Stimulated activated CD4-positive, alpha-beta T cell treated with anti-CD3 and anti-CD28 coated beads, Interleukin-2, amount 100 ng/mL, for 48 hours (primary cell): ENCODE measurements at places on chromosomes 2 and 18.

DNA sequence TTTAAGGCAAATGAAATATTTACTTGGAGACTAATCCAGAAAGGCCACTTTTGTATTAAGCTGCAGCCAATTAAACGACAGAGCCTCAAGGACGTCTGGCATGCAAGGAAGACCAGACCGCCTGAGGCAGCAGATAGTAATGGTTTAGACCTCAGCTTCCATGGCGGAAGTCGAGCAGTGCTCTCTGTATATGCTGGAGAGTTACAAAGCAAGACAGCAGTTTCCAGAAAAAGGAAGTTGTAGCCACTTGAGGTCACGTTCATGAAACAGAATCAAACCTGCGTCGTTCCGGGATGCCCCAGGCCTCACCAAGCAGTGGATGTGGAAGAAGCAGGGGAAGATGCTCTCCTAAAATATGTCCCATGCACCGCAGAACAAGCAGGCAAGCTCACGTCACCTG, 142.0 kb downstream of the PTGR3 start:
- no peak for DNase-seq

DNA sequence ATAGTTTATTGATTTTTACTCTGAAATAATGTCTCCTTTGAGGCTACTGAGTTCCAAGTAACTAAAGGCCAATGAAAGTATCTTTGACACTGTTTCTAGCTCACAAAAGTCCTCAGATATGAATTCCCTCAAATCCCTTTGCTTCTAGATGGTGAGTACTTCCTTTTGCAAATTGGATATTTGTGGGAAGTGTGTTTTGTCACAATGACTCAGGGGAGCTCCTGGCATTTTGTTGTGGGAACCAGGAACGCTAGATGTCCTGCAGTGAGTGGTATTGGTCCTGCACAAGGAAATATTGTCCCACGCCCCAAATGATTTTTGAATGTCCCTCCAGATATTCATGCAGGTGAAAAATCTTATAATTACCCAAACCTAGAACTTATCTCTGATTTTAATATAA, 24.3 kb downstream of the TACR1 start:
- DNase-seq: no peak

DNA sequence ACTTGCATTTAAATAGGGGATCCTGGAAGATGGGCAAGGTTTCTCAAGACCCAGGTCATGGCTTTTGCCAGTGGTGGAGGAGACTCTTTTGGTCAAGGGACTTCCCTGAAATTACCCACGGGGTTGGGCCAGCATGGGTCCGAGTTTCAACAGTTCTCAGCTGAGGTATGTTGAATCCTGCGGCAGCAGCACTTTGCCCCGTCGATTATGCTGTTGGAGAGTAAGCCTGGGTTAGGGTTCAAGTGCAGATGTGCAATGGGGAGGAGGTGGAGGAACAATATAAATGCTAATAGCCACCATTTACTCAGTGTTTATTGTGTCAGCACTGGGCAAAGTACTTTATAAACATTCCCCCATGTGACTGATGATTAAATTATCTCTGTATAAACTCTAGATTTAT, 96.0 kb upstream of the GATA6 start:
- DNase-seq: no peak

DNA sequence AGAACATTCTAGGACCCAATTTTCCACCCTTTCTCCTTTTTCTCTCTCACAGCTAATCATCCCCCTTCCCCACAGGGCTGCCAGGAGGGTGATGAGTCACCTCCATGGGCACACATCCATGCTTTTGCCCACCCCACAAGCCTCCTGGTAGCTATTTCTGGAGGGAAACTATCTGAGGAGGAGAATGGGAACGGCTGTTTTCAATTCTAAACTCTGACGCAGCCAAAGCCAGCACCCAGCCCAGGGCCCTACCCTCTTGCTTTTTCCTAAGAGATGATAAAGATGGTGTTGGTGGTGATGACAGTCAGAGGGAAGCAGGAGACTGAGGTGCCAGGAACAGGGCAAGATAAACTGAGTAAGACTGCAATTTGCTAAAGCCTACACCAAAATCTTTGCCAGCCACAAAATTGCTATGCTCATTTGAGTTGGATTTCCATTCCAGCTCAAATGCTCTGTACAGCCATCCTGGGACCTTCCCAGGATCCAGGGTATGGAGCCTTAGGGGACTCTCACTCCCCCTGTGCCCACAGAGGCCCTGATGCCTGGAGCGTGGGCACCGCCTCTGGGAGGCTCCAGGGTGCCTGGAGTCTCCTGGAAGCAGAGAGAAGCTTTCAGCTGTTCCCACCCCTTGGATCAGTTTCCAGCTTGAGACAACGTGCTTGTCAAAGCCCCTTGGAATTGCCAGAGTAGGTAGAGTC, 62.0 kb upstream of the FZD7 start:
- DNase-seq: no peak

DNA sequence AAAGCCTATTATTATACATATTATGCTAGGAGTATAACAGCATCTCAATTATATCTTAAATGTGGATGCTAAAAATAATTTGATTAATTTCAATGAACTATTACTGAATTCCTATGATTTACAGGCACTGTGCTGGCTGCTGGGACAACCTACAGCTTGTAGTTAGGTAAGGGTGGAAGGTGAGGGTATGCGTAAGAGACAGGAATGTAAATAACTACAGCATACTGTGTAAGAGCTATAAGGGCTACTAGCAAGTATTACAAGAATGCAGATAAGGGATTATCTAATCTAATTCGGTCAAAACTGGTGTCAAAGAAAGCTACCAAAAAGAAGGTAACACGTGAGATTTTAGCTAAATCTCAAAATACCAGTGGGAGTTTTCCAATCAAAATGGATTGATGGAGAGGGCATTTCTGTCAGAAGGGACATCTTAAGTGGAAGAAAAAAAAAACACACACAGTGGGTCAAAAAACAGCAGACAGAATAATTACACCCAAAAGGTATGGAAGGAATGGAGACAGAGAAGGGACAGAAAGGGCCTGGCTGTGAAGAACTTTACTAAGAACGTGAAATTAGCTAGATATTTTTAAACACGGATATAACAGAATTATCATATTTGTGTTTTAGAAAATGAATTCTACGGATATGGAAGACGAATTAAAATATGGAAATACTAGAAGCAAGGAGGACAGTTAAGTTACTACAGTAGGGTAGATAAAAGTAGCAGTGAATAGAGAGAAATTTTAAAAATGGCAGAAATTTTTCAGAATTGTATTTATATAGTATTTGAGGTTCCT, 47.1 kb downstream of the STRN start:
- no peak for DNase-seq

- DNase-seq: no peak
These were observed 42.0 kb downstream of the MYO7B start for GRCh38 chr2:127577503-127577902.

- no peak for DNase-seq
These were observed 327.1 kb upstream of the CDH2 start for GRCh38 chr18:28504066-28504465.

- DNase-seq: no peak
These were observed 203.3 kb downstream of the EN1 start for GRCh38 chr2:118644190-118644589.

GRCh38 chr2:70656421-70657010, 102.9 kb upstream of the TGFA start:
- no peak for DNase-seq

DNA sequence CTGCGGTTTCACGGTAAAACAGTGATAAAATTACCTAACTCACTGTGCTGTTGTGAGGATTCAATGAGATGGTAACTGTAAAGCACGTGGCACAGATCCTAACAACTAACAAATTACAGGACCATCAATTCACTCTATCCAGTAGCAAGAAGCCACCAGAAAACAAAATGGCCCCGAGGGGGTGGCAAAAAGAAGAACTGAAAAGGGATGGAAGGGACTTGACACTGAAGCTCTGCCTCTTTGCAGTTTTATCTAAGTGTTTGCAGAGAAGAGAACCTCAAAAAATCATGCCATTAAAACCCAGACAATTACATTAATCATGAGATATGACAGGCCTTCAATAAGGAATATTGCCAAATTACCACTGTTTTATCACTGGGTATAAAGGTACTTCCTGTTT, 46.7 kb downstream of the IRS1 start:
- no peak for DNase-seq

DNA sequence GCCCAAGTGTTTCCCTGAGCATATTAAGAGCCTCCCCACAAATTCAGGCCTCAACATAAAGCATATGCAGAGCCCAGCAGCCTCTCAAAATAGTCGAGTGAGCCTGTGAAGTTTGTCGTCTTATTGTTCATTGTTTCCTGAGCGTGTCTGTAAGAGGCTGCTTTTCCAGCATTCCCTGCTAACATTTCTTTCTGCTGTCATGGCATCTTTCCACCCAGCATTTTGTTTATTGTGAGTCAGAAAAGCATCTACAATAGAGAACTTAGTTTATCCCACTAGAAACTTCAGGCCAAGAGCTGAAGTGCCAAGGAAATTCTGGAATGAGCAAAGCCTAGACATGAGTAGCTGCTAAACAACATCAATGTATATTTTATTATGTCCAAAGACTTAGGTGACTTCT, 46.3 kb upstream of the STAM2 start:
- DNase-seq: no peak

GRCh38 chr18:8848541-8848940, 143.2 kb downstream of the MTCL1 start:
- no peak for DNase-seq

- no peak for DNase-seq
These were observed 86.1 kb upstream of the SCG2 start for GRCh38 chr2:223688094-223688835.

DNA sequence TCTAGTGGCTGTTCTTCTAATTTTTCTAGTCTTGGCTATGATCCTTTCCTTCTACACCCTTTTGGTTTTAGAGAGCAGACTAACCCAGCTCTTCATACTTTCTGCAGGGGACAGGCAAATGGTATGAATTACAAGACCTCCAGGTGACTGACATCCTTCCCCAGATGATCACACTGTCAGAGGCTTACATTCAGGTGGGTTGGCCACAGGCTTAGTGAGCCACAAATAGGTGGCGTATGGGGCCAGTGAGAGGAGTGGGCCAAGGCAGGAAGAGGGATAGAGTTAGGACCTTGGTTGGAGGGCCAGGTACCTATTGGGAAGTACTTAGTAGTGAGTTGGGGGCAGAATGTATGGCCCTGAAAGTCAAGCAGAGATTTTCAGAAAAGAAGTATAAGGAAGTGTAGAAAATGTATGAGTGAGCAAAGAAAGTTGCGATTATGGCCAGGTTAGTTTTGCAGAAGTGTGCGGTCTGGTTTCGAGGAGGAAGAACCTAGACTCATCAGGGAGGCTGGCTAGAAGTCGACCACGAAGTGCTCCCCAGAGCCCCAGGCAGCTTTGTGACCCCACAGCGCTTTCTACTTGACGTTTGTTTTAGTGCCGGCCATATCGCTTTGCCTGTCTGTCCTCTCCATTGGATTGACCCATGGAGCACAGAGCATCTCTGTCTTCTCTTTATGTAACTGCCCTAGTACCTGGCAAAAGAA, 20.0 kb downstream of the SFTPB start:
- DNase-seq: no peak

- peak; percentile 67 for DNase-seq
These were observed 290.3 kb downstream of the TRIB2 start for GRCh38 chr2:13006829-13007717.

DNA sequence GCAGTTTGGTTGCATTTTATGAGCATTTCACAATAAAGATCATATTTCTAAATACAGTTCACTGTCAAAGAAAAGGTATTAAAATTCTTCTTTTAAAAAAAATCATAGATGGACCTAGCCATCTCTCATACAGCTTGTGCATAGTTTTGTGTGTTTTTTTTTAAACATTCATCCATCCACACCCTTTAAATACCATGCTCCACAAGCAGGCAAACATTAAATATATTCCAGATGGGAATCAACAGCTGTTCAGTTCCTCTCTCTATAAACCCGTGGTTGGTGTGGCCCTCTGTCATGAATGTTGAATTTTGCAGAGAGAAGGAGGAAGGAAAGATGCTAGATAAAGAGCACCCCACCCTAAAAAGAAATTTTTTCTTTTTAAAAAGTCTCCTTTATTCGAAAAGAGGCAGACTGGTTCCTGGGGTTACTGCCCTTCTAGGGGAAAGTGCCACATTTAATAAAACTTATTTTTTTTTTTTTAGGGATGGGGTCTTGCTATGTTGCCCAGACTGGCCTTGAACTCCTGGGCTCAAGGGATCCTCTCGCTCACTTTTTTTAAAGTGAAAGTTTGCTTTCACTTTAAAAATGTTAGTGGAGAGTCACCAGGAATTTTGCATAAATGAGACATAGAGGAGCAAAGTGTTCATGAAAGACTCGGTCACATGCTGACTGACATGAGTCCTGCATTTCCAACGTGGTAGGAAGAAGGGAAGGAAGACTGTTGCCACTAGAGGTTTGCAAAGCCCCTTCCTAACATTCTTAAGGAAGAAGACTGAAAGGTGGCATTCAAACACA, 73.9 kb upstream of the LMAN1 start:
- DNase-seq: no peak

DNA sequence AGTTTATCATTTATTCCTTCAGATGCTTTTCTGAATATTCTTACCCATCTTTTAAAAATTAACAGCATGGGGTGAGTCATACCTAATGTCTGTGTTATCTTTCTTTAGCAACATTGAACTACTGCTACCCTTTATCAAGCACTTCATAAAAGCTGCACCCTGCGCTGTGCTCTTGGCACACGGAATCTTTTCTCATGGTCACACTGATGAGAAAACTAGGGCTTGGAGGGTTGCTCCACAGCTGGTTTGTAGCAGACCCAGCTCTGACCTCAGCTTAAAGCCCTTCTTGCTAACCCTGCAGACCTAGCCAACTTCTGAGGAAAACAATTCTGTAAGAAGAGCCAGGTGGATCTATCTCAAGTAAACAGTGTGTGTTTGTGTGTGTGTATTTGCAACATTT, 106.3 kb downstream of the RNF144A start:
- no peak for DNase-seq

DNA sequence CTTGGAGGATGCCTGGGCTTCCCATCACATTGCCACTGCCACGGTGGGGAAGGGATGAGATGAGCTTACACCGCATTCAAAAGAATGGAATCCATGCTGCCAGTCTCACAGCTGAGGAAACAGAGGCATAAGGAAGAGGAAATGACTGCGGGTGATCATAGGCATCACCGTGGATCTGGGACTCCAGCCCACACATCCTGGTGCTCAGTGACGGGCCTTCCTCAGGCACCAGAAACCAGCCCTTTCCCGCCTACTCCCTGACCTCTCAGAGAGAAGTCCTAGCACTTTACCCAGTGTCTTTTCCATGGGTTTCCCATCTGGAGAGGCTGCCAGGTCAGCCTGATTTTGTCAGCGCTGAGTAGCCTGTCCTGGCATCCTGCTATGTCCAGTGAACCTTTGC, 5.3 kb upstream of the PLB1 start:
- DNase-seq: no peak

DNA sequence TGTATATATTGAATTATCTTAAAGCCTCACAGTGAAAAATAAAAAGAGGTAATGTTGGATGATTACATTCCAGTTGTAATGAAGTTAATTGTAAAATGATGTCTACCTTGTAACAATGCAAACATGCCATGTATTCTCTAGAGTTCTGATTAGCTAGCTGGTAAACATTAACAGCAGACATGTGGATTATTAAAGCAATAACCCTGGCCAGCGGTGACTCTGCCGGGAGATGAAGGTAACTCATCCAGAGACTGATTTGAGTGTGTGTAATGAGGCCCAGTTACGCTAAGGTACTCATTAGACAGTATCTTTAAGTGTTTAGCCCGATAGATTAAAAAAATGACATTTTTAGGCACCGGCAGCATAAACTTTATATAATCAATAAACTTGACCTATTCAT, 79.6 kb upstream of the REV1 start:
- DNase-seq: no peak

GRCh38 chr18:55086906-55087305, 127.6 kb upstream of the CCDC68 start:
- DNase-seq: no peak
